Globus pallidus (tissue), 1 donor: ENCODE measurements at places on chromosomes 1 and 21.

GRCh38 chr1:93651695-93652094 is 29.9 kb downstream of the BCAR3 start:
- DNase-seq = no peak

DNA sequence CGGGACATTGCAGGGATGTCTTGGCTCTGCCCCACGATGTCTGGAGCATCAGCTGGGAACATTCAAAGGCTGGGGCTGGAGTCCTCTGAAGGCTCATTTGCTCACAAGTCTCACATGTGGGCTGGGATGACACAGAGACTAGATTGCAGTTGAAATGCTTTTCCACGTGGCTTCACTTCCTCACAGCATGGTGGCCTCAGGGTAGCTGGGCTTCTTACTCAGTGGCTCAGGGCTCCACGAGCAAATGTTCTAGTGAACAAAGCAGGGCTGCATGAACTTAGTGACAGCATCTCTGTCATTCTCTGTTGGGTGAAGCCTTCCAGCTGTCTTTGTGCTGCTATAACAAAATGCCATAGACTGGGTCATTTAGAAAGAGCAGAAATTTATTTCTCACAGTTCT is 247.0 kb upstream of the POU3F1 start:
- DNase-seq = no peak

DNA sequence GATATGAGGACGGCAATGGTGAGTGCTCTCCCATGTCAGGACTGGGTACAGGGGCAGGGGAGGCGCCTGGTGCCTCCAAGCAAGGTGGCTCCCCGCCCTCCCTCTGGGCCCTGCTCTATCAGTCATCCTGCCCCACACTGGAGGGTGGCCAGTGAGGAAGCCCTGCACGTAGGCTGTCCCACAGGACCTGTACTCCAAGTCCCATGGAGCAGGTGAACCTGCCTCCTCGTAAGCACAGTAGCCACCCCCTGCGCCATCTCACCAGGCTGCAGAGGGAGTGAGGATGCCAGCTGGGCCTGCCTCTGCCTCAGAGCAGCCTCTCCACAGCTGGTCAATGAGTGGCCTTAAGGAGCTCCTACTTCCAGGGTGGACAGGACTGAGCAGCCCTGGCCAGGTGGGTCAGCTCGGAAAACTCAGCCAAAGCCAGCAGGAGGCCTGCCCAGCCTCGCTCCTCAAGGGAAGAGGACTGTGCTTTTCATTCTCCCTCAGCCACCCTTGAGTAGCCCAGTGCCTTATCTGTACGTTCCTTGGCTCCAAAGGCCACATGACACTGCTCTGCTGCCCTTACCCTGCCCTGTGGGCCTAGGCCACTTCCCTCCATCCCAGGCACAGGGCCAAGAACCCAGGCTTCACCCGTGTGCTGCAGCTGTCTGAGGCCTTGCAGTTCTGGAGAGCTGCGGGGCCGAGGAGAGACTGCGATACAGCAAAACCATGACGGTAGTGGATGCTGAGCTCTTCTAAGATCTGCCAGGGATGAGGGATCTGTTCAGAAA is 39.6 kb downstream of the SLC45A1 start:
- DNase-seq = no peak

DNA sequence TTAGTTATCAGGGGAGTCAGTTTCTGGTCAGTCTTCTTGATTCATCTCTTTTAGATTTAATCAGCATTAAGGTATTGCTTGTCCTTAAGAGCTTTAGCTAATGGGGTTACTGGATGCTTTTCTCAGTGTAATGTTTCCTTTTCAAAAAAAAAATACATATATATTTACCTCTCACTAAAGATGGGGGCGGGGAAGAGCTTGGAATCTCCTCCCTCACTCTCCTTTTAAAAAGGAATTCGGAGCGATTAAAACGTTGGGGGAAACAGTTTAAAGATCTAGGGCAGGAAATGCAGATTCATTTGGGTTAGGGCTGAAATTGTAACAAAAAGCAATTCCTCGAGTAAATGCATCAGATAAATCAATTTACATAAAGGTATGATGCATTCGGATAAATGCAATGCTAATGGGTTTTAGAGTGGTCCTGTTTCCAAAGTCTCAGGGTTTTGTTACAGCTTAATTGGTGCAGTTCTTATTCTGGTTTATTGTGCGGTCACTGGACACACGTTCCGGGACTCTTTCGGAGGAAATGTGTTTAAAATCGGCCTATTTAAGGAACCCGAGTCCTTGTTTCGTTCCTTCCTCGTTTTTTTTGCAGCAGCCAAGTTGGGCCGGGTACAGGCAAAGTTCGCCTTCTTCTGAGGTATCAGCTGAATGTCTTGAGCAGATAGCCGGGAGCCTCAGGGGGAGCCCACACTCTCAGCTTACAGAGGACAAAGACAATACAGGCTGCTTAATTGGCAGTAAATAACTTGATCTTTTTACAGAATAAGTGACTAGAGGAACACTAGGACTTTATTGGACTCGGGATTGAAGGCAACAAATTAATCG is 1.6 kb downstream of the LMO4 start:
- DNase-seq = peak; percentile 60

DNA sequence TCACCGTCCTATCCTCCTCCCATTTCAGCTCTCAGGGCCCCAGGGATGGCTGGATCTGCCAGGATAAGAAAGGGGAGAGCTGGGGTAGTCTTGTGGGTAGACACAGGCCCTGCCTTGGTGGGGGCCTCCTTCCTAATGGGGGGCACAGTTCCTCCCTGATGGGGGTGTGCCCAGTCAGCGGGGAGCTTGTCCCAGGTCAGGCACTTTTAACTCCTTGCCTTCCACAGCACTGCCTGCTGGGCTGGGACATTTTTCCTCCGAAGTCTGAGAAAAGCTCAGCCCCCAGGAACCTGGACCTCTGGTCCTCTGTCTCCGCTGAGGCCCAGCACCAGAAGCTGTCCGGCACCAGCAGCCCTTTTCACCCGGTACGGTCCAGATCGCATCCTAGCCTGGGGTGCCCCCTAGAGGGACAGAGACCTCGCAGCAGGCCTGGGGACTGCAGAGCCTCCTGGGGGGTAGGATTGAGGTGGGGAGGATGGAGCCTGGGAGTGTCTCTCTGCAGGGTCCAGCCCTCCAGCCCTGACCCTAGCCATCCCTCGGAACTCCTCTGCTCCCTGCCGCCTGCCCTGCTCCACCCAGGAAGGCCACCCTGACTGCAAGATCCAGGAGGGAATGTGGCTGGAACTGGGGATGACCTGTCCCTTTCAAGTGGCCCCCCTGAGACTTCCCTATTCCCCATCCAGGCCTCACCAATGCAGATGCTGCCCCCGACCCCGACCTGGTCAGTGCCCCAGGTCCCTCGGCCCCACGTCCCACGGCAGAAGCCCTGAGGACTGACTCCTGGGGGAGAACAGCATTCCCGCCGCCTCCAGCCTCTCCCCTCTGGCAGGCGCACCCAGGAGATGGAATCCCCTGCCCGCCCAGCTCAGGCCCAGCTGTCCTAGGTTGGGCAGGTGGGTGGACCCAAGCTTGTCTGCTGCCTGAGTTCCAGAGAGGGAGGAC is 12.0 kb downstream of the MIIP start:
- no peak for DNase-seq

- DNase-seq = no peak
These were observed 20.2 kb downstream of the RIPK4 start for GRCh38 chr21:41746744-41747006.

DNA sequence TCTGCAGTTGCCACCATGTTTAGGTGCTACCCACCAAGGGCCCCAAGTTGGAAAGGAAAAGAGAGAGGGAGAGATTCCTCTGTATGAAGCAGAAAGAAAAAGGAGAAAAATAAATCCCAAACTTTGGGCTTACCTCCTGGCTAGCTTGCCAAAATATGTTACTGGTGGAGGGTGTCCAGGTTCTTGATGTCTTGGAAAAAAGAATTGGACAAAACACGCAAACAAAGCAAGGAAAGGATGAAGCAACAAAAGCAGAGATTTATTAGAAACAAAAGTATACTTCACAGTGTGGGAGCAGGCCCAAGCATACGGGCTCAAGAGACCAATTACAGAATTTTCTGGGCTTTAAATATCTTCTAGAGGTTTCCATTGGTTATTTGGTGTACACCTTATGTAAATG is 204.5 kb upstream of the LRRC7 start:
- DNase-seq = no peak

GRCh38 chr1:151859891-151860293 is 6.4 kb upstream of the THEM5 start:
- no peak for DNase-seq

- no peak for DNase-seq
These were observed 74.5 kb upstream of the USP24 start for GRCh38 chr1:55289614-55290013.

GRCh38 chr1:211382182-211382713 is 55.6 kb downstream of the TRAF5 start:
- no peak for DNase-seq

DNA sequence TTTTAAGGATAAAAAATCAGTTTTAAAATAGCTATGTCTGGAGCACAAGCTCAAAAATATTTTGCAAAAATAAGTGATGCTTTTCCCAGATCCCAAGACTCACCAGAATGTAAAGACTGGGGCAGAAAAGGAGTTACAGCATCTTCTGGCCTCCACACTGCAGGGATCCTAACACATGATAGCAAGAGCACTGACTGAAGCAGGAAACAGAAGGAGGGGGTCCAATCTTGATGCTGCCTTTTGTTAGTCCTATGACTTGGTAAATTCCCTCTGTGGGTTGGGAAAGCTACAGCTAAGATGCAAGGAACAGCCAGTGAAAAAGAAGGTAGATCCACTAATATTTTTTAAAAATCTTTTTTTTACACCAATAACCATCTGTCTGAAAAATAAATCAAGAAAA is 54.2 kb upstream of the TNR start:
- DNase-seq = no peak

- DNase-seq = no peak
These were observed 25.9 kb downstream of the PSMB2 start for GRCh38 chr1:35615440-35615839.

GRCh38 chr1:209621741-209622655 is 30.2 kb downstream of the LAMB3 start:
- no peak for DNase-seq

GRCh38 chr1:235075048-235075776 is 53.4 kb downstream of the TOMM20 start:
- no peak for DNase-seq

DNA sequence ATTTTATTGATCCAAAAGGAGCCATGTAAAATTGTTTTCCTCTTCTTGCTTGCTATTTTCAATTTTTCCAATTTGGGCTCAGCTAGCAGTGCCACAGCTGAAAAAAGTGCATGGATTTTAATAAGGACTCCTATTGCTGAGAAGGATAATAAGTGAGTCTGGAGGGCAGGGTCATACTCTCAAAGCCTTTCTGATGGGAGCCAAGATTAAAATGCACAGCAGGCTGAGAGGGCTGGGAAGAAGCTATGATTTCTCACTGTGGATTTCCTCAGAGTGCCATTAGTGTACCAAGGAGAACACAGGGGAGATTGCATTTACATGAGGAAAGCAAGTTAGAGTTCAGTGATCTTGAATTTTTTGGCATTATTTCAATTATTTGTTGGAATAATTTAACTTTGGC is 261.3 kb downstream of the ST6GALNAC3 start:
- DNase-seq = no peak

DNA sequence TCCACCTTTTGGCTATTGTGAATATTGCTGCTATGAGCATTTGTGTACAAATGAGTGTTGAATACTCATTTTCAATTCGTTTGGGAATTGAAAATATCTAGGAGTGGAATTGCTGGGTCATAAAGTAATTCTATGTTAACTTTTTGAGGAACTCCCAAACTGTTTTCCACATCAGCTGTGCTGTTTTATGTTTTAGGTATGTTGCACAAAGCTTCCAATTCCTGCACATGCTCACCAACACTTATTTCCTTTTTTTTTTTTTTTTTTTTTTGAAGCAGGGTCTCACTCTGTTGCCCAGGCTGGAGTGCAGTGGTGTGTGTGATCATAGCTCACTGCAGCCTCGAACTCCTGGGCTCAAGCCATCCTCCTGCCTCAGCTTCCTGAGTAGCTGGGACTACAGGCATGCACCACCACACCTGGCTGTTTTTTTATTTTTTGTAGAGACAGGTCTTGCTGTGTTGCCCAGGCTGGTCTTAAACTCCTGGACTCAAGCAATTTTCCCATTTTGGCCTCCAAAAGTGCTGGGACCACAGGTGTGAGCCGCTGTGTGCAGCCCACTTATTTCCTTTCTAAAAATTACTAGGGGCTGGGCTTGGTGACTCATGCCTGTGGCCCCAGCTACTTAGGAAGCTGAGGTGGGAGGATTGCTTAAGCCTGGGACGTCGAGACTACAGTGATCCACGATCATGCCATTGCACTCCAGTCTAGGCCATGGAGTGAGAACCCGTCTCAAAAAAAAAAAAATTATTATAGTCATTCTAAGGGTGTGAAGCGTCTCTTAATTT is 33.4 kb downstream of the TMCC2 start:
- peak; percentile 7 for DNase-seq

- DNase-seq = no peak
These were observed 6.0 kb downstream of the GORAB start for GRCh38 chr1:170537798-170538503.

DNA sequence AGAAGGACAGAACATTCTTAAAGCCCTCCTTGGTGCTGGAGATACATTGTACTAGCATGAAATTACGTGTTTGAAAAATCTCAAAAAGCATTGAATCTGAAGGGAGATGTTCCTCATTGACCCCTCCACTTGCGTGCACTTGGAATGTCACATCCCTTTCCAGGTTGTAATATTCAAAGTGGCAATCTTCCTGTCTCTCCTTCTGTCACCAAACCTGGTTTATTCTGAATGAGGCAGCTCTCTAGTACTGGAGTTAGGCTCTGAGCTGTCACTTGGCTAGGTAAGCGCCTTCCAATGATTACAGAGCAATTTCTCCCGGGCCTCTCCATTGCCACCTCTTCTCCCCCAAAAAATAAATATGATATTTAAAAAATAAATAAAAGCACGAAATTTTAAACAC is 855 bp downstream of the DSCAM start:
- DNase-seq = no peak

GRCh38 chr1:34406377-34406776 is 229.7 kb downstream of the C1orf94 start:
- DNase-seq = no peak

DNA sequence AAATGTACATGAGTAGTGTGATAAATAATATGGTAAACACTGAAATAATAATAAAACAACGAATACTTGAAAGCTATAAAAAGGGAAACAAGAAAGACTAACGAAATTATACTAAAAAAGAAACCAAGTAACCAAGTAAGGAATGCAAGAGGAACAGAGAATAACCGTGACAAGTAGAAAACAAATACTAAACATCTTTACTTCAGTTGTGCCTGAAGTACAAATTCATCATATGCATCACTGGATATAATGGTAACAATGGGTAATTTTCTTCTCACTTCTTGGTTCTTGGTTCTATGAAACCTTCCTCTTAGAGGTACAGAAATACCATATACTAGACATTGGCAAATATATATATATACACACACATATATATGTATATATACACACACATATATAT is 1093.6 kb upstream of the B3GALT2 start:
- DNase-seq = no peak
